ENCODE measurements at places on chromosomes 11 and 22.

- no peak for DNase-seq
These were observed 9.6 kb downstream of the SMTNL1 start for GRCh38 chr11:57546869-57547475.

- no peak for DNase-seq
These were observed 533.5 kb downstream of the TBC1D22A start for GRCh38 chr22:47295982-47296381.

GRCh38 chr11:2432171-2432621 lies 12.1 kb downstream of the TRPM5 start:
- no peak for DNase-seq

DNA sequence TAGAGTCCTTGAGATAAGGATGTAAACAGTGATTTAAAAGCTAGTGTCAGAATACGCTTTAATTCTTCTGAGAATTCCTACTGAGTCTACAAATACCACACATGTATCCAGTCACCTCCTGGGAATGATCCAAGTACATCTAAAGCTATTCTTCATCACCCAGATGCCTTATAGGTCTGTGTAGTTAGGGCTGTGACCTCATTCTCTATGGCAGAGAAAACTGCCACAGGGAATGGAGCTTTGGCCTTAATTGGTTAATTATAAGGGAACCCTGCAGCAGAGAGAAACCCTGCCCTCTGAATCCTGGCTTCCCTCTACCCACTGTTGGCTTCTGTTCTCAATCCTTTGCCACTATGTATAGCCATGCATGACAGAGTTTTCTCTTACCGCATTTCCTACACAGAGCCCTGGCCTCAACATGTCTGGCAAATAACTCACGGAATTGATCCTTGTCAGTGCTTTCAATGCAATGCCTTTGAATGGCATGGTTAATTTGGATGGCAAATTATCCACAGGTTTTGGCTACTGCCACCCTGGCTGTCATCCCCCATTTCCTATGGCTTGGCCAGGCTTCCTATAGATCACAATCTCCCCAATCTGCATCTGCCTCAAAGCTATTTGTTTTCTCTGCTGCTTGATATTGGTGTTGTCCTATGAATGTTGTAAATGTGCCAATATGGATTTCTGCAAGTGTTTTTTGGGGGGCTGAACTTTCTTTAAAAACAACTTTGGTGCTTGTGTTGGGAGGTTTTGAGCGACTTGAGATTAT lies 2.9 kb downstream of the DIXDC1 start:
- no peak for DNase-seq

- DNase-seq, result peak; percentile 49
These were observed 73.2 kb upstream of the CLDN5 start for GRCh38 chr22:19597399-19597735.

GRCh38 chr11:64518928-64519327 lies 72.1 kb upstream of the SLC22A12 start:
- no peak for DNase-seq

DNA sequence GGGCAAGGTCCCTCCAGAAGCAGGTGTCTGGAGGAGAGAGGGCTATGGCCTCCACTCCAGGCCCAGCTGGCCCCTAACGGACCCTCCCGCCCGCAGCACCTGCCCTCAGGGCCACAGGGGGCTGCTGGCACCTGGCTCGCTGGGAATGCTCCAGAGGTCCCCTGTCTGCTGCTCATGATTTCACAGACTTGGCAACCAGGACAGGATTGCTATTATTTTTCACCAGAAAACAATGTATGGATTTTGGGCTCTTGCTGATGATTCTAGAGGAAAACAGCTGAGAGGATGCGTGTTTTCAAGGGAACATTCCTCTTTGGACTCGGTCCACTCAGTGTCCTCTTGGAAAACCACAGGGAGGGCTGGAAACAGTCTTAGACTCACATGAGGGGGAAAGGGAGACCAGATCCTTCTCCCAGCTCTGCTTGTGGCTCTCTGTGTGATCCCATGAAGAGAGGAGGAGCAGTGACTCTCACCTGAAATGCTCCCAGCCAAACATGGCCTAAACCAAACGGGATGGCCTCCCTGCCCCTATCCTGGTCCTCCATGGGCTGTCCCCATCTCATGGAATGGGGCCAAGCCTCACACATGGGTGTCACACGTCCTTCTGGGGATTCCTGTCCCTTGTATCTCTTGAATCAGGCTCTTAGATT lies 15.8 kb downstream of the MYEOV start:
- DNase-seq, result peak; percentile 76

DNA sequence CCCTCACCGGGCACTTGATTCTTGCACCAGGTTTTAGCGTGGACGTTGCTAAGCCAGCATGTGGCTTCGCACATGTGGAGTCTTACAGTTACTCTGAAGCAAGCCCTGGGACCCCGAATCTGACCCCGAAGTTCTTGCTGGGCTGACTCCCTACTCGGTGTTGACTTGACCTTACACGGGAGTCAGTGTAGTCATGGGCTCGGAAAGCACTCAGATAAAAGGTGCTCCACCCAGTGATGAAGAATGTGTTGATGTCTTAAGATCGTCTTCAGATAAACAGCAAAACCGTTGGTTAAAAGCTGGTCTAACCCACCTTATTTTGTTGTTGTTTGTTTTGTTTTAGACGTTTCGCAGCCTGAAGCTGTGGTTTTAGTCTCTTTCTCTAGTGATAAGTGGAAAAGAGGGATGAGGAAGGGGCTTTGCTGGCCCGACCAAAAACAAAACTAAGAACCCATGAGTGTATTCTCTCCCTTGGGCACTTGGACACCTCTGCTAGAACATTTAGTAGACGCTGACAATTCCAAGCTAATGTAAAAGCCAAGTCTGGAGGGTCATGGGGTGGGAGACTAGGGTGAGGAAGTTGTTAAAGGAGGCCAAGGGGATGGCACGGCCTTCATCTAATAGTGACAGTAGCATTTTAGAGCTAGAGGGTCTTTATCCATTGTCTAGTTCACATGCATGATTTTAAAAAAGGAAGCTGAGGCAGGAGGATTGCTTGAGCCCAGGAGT lies 69.9 kb downstream of the BCR start:
- DNase-seq, result no peak

- no peak for DNase-seq
These were observed 62.1 kb upstream of the SLC5A12 start for GRCh38 chr11:26783997-26784396.

DNA sequence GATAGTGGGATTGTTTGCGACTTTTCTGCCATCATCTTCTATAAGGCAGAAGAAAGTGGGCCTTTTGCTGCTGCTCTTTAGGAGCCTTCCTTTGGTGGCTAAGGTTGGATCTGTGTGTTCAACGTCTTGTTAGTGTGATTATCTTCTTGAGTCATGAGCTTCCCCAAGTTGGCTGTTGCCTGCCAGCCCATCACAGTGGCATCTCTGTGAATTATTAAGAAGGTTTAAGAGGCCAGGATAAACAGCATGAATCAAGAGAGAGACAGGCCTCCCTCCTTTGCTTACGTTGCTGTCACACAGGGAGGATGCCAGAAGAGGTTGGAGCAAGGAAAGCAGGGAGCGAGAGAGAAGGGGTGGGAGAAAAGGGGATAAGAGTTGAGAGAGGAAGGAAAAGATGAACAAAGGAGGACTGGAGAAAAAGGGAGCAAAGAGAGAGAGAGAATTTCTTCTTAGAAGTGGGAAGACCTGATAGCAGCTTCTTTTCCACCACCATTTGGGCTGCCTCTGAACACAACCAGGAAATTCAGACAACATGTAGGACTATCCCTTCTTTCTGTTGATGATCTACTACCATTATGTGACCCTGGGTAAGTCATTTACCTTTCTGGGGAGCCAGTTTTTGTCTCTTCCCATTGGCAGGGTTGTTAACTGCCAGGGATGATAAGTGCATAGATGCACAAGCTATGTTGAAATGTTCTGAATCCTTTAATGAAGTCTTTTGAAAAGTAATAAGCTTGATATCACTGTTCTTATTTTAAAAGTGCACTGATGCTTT lies 126.5 kb downstream of the NAV2 start:
- DNase-seq, result no peak

DNA sequence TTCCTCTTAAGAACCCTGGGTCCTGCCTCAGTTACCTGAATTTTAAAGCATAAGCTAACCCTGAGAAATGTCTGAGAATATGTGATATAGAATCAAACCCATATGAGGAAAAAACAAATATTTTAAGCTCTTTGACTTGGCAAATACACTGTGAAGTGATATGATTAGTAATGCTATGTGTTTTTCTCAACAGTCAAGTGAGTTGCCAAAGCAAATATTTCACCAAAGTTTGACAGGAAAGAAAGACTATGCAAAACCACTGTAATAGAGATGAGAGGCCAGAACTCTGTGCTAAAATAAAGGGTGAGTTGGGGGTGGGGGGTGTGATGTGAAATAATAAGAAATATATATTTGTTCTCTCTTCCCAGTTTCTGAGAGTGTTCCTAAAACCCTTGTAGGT lies 613.5 kb upstream of the CCDC179 start:
- DNase-seq, result no peak

DNA sequence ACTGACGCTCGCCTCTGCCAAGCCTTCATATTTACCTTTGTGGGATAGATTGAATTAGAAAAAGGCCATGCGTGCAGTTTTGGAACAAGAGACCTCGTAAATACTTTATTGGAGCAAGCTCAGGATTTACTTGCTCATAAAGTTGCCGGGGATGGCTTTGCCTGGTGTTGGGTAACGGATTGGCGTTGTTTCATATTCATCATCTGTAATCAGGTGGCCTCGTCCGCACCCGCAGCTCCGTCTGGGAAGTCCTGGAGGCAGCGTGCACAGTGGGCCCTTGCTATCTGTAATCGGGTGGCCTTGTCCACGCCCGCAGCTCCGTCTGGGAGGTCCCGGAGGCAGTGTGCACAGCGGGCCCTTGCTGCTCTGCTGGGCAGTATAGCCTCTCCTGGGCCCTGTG lies 1209.3 kb downstream of the BRD1 start:
- no peak for DNase-seq
